ENCODE measurements at places on chromosomes 2 and 18.

DNA sequence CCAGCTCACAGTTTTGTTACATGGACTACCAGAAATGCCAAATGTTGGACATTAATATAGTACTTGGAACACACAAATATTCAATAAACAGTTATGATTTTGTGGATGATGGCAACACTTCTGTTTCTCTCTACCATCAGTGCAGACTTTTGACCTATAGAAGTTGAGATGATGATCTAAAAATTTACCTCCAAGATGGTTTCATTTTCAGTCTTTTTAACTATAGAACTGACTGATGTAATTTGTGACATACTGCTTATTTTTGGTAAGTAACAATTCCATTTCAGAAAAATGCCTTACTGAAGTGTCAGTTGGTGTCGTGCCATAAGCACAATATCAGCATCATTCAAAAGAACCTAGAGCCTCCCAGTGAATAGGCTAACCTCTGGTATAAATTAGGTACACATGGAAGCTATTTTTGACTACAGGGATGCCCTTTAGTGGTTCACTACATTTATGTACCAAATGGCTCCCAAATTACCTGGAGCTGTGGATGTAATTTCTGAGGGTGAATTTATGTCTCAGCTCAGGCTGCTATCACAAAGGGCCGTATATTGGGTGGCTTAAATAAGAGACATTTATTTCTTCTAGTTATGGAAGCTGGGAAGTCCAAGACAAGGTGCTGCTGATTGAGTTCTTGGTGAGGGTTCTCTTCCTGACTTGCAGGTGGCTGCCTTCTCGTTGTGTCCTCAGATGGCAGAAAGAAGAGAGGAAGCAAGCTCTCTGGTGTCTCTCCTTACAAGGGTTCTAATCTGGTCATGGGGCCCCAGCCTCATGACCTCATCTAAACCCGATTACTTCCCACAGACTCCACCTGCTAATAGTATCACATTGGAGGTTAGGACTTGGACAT, 66.5 kb downstream of the ALPK2 start:
- no peak for DNase-seq

- DNase-seq: no peak
Measured at GRCh38 chr2:158795195-158795924, at the start of gene DAPL1. Gene DAPL1, plus strand, starts transcription at chr2:158795317. Its CDS starts 56 bp downstream, at chr2:158795373.

DNA sequence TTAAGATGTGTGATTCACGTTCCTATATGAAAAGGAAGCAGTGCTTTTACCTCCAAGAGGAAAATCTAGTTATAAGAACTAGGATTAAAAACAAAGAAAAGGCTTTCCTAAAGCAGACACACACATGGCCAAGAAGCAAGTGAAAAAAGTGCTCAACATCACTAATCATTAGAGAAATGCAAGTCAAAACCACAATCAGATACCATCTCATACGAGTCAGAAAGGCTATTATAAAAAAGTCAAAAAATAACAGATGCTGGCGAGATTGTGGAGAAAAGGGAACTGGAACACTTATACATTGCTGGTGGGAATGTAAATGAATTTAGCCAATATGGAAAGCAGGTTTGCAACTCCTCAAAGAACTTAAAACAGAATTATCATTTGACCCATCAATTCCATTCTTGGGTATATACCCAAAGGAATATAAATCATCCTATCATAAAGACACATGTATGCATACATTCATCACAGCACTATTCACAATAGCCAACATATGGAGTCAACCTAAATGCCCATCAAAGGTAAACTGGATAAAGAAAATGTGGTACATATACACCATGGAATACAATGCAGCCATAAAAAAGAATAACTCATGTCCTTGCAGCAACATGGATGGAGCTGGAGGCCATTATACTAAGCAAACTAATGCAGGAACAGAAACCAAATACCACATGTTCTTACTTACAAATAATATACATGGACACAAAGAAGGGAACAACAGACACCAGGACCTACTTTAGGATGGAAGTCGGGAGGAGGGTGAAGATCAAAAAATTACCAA, 285.3 kb downstream of the RAD51AP2 start:
- DNase-seq: no peak

GRCh38 chr2:206989311-206989710, 50.0 kb downstream of the CPO start:
- DNase-seq: peak; percentile 26

- no peak for DNase-seq
Measured at GRCh38 chr2:202196727-202197126, 41.7 kb downstream of the SUMO1 start.

GRCh38 chr2:241310917-241311566, 4.4 kb downstream of the HDLBP start:
- DNase-seq: no peak

Data from hematopoietic multipotent progenitor cell treated with erythropoietin and hydrocortisone succinate and interleukin-3 and kit ligand, for 15 days (in vitro differentiated cells).